ENCODE measurements at places on chromosomes 4 and X.

DNA sequence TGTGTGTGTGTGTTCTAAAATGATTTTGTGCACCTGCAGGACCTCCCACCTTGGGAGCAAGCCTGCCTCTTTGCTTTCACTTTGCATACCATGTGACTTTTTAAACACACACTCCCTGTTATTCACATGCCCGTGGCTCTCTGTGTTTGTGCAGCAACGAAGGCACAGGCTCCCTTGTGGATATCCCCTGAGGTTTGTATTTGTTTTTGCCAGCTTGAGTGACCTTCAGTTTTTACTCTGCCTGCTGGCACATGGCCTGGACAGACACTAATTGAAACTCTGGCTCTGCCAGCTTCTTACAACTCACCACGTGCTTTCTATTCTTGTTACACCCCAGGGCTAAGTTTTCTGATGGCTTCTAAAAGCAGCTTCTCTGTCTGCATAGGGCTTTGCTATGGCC is 885.8 kb downstream of the SH3BGRL start:
- no peak for DNase-seq

- DNase-seq, result peak; percentile 89
Observed at GRCh38 chrX:65697915-65698796, 30.7 kb downstream of the MSN start.

DNA sequence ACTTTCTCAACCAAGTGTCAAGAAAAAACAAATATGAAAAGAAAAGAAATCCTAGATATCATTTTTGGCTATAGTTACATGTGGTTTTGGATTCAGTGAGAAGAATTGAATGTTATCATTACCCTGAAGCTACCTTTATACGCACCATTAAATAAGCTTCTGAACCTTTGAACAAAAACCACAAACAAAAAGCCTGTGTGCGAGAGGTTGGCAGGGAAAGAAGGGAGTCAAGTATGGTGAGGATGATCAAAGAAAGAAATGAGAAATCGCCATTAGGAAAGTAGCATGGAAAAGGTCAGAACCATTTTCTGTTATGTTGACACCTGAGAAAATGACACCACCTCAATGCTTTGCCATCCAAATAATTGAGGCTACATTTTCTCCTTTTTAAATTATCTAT is 1.2 kb upstream of the SLC7A11 start:
- no peak for DNase-seq

- DNase-seq, result no peak
Observed at GRCh38 chr4:74544655-74545361, 99.9 kb downstream of the AREG start.

GRCh38 chr4:6502747-6503465 is 30.5 kb upstream of the PPP2R2C start:
- no peak for DNase-seq

- DNase-seq, result no peak
Observed at GRCh38 chr4:155809835-155810234, 51.0 kb downstream of the GUCY1B1 start.

GRCh38 chr4:2168469-2169319 is 73.2 kb downstream of the HAUS3 start:
- DNase-seq, result no peak

DNA sequence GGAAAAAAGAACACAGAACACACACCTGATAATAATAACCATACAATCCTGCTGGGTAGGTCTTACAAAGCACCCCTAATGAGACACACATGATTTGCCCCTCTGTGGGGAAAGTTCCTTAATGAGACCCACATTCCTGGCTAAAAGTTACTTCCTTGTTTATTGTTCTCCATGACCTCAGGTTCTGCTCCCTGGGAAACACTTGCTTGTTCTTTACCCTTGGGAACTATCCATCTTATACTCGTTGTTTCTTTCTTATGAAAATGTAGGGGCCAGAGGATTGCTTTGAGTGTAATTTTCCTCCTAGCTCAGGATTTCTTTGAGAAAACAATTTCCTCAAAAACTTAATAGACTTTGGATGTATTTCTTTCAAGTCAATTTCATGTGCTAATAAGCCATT is 52.1 kb upstream of the PCDH10 start:
- DNase-seq, result no peak

DNA sequence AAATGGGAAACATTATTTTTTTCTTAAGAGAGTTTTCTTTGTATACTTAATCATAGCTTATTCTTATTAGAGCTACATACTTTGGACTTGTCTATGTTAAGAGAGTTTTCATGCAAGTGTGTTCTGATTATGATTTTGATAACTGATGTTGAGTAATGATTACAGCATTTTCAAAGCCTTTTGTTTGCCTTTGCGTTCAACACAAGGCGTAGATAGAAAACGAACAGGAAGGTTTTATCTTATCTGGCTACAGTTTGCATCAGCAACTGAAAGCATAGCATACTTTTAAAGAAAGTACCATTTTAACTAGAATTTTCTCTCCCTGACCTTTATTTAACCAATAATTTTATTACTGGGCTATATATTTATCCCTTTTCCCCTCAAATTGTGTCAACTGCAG is 51.6 kb upstream of the PDLIM5 start:
- DNase-seq, result no peak

GRCh38 chrX:76919761-76920160 is 492.3 kb downstream of the MAGEE1 start:
- DNase-seq, result no peak

GRCh38 chr4:69642961-69643360 is 3.5 kb upstream of the UGT2A2 start:
- no peak for DNase-seq

- no peak for DNase-seq
Observed at GRCh38 chr4:47483745-47484144, 1.3 kb upstream of the ATP10D start.

DNA sequence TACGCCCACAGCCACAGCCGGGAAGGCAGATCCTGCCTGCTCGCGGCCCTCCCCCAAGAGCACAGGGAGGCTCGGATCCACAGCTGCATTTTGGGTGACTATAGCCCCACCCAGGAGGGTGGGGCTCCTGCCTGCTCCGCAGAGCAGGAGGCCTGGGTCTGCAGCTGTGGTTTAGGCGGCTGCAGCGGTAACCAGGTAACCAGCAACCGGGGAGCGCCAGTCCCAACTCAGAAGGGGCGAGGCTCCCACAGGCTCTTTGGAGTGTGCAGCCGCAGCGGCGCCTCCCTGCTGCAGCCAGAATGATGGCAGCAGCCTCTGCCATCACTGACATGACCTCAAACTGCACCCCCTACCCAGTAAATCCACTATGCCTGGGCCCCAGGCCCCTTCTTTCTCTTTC is 148.0 kb upstream of the F9 start:
- DNase-seq, result no peak

GRCh38 chrX:132086672-132087071 is 41.1 kb downstream of the FRMD7 start:
- DNase-seq, result no peak

- no peak for DNase-seq
Observed at GRCh38 chr4:147777456-147778091, 45.7 kb downstream of the ARHGAP10 start.

DNA sequence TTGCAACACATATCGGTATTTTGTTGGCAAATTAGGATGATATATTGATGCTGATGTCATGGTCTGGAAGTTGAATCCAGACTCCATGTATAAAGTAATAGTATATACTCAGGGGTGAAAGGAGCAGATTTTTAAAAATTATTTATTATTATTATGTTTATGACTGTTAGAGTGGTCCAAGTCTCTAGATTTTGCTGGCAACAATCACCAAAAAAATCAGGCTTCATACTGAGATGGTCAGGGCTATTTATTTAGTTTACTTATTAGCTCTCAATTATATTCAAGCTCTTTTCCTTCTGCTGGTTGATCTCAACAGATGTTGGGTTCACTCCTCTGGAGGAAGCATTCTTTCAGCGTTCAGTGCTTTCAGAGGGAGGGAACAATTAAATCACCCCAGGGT is 73.9 kb upstream of the VCX3B start:
- DNase-seq, result no peak

- DNase-seq, result no peak
Observed at GRCh38 chrX:113400193-113400704, 559.6 kb upstream of the AMOT start.

DNA sequence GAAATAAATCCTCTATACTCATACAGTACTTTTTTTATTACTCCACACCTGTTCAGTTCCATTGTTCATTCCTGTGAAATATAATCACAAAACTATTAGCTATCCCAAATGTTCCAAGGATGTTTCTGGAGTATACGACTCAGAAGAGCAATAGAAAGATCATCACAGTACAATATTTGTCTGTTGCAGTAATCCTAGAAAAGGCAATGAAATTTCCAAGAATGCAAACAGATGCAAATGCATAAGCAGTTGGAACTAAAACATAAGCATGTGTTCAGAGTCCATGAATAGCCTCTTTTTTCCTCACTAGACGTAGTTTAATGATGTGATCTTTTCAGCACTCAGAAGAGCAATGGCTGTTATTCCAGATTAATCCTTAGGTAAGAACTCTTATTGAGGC is 55.2 kb downstream of the RTL3 start:
- no peak for DNase-seq

DNA sequence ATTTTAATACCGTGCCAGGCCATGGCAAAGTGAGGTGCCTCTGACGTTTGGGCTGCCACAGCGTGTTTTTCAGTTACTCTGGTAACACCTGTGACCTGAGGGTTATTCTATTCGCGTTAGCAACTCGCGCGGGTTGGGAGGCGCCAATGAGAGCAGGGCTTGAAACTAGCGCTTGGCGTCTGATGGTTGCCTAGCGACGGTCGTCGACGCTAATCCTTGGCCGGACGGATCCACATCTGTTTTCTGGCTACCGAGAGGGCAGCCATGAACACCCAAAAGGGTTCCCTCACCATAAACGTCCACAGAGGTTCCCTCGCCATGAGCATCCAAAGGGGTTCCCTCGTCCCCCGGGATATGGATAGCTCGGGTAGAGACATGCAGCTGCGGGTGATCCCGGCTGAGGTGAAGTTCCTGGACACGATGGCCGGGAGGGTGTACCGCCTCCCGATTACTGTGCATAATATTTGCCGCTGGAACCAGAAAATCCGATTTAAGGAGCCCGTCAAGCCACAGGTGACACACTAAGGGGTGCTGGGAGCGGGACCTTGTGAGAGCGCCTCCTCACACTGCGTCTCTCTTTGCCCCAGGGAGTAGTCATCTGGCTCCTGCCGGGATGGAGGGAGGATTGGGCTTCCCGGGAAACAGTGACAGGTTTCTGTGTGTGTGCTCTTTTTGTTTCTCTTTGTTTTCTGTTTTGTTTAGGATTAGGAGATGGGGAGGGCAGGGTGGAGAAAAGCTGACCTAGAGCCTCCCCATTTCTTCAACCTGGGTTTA is at the start of gene CFAP47:
Gene CFAP47 (plus strand): TSS at position 199 of the 774 bp plus-strand sequence. CDS start 66 bp downstream, at position 265.
- no peak for DNase-seq

- DNase-seq, result peak; percentile 79
Observed at GRCh38 chrX:40098264-40099054, 701 bp upstream of the BCOR start.

- DNase-seq, result no peak
Observed at GRCh38 chr4:53421791-53422190, 44.4 kb downstream of the FIP1L1 start.

GRCh38 chr4:1109333-1109732 is 4.0 kb downstream of the RNF212 start:
- DNase-seq, result no peak

GRCh38 chrX:150436195-150436594 is 73.1 kb downstream of the MAMLD1 start:
- no peak for DNase-seq

- no peak for DNase-seq
Observed at GRCh38 chr4:150078579-150079080, 385 bp downstream of the DCLK2 start.

GRCh38 chrX:153400146-153401132 is 711 bp downstream of the PNMA6E start:
- DNase-seq, result peak; percentile 73

DNA sequence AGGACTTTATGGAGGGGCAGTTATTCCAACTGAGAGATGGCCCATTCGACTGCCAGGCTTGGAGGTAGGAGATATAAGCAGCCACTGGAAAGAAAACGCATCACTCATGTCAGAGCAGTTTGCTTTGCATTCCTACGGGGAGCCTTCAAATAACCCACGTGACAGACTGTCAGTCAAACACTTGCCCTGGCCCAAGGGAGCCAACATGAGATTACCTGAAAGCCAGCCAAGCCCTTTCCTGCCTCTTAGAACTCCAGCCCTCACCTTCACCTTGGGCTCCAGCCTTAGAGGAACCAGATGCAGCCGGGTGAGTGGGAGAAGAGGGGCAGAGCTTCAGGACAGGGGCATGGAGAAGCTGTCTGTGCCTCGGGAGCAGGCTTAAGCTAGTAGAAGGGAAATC is 95.3 kb upstream of the CXCL13 start:
- DNase-seq, result no peak

DNA sequence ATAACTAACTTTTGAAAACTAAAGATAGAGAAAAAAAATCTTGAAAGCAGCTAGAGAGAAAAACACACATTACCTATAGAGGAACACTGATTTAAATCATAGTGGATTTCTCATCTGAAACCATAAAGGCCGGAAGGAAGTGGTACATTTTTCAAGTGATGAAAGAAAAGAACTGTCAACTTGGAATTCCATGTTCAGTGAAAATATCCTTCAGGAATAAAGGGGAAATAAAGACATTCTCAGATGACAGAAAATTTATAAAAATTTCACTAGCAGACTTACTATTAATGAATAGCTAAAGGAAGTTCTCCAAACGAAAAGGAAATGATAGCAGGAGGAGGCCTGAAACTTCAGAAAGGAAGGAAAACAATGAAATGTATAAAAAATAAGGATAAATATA is 7.6 kb upstream of the JADE3 start:
- no peak for DNase-seq

DNA sequence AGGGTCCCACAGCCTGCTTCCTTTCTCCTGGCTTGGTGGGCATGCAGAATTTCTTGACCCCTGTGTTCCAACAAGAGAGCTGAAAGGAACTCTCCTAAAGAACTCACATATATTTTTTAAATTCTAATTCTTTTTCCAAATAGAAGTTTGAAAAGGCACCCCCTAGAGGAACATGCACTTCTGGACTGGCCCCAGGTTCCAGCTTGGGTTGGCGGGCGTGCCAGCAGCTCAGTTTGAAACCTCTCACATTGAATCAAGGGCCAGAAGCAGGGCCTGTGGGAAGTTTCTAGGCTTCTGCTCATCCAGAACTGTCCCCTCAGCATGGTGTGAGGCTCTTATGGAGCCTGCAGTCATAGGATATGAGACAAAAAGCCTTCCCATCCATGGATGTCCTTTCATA is 132.6 kb downstream of the ATG4A start:
- DNase-seq, result no peak

- DNase-seq, result no peak
Observed at GRCh38 chr4:109682875-109683274, 20.4 kb downstream of the CASP6 start.

DNA sequence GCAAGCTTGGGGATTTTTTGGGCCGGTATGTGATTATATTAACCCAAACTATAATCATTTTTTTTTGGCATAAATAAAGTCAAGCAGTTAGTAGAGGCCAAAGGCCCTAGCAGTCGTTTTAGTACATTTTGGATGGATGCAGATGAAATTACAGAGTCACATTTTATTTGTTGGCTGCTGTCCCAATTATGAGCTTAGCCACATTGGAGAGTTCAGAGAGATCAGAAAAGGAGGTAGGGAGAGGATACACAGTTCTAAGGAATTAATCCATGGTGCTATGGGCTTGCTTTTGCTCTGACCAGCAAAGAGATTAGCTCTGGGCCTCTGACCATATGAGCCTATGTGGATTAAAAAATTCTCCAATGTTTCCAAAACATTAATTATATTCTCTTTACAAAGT is 395.1 kb downstream of the RAPGEF2 start:
- DNase-seq, result no peak

GRCh38 chrX:7252013-7252610 is 104.2 kb upstream of the PUDP start:
- no peak for DNase-seq
